ENCODE measurements at places on chromosomes 1 and 21.

- DNase-seq, result peak; percentile 39
These were observed 212.6 kb downstream of the TGFB2 start for GRCh38 chr1:218557731-218558130.

DNA sequence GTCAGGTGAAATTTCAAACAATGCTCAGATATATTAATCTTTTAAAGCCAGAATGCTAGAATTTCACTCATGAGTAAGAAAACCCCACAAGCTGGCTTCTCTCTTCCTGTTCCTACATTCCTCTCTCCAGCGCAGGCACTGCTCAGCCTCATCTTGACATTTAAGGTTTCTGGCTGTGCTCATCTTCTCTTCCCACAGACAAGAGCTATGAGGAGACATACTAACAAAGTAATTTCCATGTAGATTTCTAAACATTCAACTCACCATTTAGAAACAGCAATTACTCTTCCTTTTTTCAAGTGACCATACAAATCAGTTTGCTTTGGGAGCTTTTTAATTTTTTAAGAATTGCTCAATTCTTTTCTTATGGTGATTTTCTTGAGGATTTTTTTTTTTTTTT lies 7.8 kb upstream of the LRRC8D start:
- no peak for DNase-seq

- peak; percentile 25 for DNase-seq
These were observed 62.8 kb downstream of the MAGI3 start for GRCh38 chr1:113452921-113453770.

- no peak for DNase-seq
These were observed 8.0 kb upstream of the CELSR2 start for GRCh38 chr1:109241344-109241743.

DNA sequence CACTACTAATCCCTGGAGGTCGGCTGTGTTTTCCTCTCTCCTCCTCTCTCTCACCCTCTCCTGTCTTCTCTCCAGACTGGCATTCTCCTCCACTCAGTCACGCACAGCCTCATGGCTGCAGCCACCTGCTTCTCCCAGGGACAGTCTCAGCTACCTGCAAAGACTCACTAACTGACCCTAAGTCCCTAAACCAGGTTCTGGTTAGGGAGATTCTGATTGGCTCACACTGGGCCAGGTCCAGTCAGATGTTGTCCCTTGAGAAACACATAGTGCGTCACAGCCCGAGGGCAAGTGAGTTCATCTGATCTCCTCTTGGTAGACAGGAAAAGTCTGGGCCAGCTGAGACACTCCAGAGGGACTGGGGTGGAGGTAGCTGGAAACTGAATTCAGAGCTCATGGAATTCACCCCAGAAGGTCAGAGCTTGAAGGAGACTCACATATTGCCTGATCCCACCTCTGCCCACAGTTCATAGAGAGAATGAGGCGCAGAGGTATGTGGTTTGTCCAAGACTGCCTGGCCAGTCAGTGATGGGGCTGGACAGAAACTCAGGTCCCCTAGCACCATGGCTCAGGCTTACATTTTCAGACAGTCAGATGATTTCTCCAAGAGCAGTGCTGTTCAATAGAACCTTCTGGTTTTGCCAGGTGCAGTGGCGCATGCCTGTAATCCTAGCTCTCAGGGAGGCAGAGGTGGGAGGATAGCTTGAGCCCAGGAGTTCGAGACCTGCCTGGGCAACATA lies 40.4 kb upstream of the RPL11 start:
- DNase-seq, result no peak

DNA sequence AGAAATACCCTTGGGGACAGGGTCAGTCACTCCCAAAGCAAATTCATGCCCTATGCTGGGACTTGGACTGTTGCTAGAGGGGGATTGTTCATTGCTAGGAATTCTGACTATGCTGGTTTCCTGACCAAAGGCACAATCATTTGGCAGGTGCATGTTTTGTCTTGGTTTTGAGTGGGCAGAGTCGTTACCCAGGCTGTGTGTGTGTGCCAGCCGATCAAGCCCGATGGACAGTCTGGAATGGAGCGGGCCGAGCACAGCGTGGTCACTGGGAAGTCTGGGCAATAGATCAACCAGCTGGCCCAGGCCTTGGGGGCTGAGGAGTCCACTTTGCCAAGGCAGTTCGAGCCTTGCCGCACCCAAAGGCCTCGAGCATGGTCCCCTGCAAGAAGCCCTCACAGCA lies 60.9 kb downstream of the HTR6 start:
- DNase-seq, result no peak

DNA sequence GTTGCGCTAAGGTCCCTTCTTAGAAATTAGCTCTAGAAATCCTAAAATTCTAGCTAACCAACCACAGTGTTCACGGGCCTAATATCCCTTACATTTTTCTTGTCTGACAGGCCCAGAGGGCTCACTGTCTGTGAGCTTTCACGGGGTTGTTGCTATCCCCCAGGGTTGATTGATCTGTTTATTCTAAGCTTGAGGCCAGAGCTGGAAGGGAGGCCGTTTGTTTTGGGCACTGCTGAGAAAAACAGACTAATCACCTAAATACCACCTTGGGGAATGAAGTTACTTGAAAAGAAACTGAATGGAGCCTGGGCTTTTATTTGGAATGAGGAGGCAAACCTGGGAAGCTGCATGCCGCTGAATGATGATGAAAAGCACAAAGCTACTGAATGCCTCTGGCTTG lies 162.4 kb downstream of the KIF26B start:
- DNase-seq, result no peak

GRCh38 chr1:114723915-114724314 lies 7.3 kb upstream of the NRAS start:
- DNase-seq, result no peak

DNA sequence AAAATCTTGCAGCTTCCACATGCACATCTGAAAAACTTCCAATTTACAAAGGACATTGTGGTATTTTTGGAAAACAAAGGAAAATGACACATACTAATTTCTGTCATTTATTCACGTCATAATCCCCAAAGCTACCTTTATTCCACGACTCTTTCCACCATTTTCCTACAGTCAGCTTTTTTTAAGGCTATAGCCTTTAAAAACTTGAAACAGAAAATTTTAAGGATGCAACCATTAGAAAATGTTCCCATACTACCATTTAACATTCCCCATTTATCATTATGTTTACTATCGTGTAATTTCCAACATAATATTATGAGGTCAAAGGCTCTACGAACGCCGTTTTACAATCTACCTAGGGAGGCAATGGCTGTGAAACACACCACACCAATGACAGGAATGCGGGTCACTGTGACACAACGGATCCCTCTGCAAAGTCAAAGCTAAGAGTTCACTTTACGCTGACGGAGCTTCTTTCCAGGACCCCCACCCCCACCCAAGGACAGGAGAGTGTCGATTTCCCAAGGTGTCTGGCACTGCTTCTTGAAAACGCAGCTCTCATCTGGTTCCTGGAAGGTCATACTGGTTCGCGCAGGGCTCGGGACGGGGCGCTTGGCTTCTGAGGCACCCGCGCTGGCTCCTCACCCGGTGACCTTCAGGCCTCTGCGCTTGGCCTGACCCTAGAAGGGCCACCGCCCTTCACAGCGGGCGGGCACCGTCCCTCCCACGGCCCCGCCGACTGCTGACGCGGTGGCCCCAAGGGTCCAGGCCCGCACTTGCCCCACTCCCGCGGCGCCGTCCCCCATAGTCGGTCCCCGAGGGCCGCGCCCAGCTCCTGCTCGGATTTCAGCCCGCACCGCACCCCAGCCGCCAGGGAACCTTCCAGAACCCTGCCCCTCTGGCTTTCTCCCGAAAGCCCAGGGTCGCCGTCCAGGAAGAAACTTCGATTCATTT lies 50.5 kb upstream of the ATF3 start:
- DNase-seq, result no peak

DNA sequence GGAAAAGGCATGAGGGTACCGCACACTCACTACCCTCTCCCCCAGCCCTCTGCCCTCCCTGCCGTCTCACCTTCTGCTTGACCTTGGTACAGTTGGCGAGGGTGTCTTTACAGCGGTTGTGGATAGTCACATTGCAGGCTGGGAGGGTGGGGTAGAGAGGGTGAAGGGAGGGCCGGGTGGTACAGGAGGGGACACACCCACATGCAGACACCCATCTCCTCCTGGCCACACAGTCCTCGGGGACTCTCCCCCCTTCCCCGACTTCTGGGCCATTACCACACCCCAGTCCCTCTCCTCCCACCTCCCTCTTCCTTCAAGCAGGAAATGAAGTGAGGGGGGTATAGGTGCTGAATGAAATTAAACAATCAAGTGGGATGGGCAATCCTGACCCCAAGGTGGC lies 11.6 kb downstream of the ARHGEF2 start:
- DNase-seq, result no peak
